ENCODE measurements at places on chromosomes 2 and 18.

DNA sequence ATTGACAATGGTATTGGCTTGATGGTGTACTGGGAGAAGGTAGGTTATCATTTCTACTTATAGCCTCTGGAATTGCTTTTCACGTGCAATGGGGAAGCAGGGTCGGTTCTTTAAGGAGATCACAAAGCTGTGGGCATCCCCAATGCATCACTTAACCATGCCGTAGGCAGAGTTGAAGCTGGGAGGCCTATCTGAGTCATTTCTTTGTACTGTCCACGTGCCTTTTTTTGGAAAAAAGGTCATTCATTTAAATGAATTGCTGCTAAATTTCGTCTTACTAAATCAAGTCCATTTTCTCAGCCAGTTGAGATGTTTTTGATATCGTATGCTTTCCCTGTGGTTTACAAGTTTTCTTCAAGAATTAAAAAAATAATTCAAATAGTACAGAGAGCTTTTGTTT lies 17.2 kb upstream of the GYPC start:
- no peak for DNase-seq

GRCh38 chr2:8253781-8254180 lies 428.1 kb upstream of the ID2 start:
- DNase-seq: no peak

DNA sequence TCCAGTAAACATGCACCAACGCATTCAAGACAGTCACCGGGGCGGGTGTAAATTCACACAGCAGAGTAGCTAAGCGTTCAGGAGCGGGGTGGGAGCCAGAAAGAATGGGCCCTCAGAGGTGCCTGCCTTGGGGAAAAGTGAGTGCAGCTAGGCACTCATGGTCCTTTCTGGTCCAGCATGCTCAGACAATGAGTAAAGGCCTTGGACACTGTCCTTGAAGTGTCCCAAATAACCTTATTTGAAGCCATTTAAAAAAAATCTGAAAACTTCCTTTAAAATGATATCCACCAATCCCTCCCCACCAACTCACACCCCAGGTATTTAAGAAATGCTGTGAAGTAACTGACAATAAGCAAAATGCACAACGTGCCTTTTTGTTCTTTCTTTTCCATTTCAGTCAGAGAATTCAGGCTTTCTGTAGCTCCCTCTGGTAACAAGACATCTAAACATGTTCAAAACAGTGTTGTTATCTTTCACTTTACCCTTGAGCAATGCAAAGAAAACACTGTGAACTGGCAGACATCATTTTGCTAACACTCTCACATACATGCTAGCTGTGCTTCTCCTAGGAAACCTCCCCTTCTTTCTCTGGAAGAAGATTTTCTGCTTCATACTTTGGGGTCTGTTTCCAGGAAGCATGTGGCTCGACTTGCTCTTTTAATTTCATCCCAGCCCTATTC lies 445.1 kb upstream of the SPRED2 start:
- DNase-seq: no peak

- no peak for DNase-seq
Measured at GRCh38 chr2:132496555-132496954, 80.0 kb downstream of the GPR39 start.

- no peak for DNase-seq
Measured at GRCh38 chr2:30341500-30342267, 105.4 kb upstream of the LCLAT1 start.

GRCh38 chr2:97868986-97869721 lies 126.6 kb downstream of the TMEM131 start:
- no peak for DNase-seq

Measured in hippocampal formation (tissue), 2 donors.